RWPE2 (cell line): ENCODE measurements at places on chromosomes 1 and 21.

DNA sequence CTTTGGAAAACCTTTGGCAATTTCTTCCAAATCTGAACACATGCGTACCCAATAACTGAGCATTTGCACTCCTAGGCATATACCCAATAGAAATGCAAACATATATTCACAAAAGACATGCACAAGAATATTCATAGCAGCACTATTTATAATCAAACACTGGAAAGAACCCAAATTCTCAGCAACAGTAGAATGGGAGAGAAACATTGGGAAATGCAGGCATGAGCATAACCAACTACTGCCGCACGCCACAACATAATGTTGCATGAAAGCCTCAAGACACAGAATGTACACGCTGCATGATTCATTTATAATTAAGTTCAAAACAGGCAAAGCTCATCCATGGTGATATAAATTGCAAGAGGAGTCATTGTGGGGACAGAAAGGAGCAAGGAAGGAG, 69.5 kb upstream of the FBXO28 start:
- DNase-seq: no peak

DNA sequence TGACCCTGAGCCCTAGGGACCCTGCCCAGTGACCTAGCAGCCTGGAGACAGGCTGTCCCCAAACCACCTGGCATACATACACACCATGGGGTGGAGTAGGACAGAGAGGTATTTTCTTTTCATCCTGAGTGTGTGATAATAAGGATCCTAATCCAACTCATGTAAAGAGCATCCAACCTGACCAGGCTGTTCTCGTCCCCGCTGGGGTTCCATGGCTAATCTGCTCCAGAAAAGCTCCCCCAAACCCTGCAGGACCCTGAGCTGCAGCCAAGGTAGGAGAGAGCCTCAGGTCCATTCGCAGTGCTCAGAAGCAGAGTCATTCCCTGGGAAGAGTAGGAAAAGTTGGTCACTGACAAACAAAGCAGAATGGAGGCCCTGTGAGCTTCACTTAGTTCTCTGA, 31.4 kb downstream of the KCND3 start:
- no peak for DNase-seq

- DNase-seq: no peak
Observed at GRCh38 chr1:71521655-71522264, 440.9 kb upstream of the ZRANB2 start.

- no peak for DNase-seq
Observed at GRCh38 chr1:118963456-118964430, 24.4 kb downstream of the TBX15 start.

DNA sequence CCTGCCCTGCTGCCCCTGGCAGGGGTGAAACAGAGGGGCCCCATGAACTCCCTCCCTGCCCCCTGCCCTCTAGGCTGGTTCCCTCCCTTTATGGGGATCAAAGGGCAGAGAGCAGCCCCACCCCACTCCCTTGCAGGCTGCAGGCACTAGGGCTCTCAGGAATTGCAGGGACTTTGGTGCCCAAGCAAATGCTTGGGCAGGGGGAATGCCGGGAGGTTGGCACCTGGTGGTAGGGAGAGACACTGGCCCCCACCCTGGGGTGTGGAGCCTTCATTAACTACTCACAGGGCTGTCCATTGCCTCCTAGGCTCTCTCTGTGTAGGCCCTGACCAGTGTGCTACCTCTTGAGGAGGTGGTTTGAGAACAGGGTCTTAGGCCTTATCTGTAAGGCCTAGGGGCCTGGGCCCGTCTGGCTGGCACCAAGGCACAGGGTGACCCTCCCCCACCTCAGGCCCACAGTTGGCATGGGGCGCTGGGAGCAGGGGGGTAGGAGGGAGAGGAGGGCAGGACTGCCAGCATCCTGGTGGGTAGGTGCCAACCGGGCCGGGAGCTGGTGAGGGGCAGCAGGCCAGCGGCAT, 4.7 kb downstream of the ZBTB7B start:
- DNase-seq: no peak

DNA sequence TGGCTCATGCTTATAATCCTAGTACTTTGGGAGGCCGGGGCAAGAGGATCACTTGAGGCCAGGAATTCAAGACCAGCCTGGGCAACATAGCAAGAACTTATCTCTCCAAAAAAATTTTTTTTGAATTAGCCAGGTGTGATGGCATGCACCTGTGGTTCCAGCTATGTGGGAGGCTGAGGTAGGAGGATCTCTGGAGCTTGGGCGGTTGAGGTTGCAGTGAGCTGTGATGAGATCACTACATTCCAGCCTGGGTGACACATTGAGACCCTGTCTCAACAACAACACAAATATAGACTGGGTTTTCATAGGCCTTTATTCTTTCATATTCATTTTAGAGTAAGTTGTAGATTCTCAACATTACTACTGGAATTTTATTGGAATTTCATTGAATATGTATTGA, 12.8 kb downstream of the MED18 start:
- no peak for DNase-seq
